ENCODE measurements at places on chromosomes 12 and 14.

GRCh38 chr12:68638721-68639395 lies 28.2 kb downstream of the RAP1B start:
- no peak for DNase-seq

- no peak for DNase-seq
Observed at GRCh38 chr14:55057919-55058318, 6.5 kb downstream of the MAPK1IP1L start.

DNA sequence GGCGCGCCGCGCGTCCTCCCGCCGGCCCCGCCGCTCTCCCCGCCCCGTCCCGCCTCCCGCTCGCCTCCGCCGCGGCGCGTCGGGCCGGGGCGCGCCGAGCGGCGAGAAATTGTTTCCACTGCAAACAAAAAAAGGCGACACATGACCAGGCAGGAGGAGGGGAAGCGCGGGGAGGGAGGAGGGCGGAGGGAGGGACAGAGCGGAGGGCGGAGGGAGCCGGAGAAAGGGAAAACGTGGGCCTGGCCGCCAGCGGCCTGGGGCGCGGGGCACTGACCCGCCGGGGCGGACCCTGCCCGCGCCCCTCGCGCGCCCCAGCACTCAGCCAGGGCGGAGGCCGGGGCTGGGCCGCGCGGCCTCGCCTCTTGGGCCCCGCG lies at the start of gene FOXN3:
Gene FOXN3, minus strand, starts transcription at position 143 of the 374 bp plus-strand sequence. CDS start 4,757 bp downstream, outside the sequence.
- peak; percentile 75 for DNase-seq

DNA sequence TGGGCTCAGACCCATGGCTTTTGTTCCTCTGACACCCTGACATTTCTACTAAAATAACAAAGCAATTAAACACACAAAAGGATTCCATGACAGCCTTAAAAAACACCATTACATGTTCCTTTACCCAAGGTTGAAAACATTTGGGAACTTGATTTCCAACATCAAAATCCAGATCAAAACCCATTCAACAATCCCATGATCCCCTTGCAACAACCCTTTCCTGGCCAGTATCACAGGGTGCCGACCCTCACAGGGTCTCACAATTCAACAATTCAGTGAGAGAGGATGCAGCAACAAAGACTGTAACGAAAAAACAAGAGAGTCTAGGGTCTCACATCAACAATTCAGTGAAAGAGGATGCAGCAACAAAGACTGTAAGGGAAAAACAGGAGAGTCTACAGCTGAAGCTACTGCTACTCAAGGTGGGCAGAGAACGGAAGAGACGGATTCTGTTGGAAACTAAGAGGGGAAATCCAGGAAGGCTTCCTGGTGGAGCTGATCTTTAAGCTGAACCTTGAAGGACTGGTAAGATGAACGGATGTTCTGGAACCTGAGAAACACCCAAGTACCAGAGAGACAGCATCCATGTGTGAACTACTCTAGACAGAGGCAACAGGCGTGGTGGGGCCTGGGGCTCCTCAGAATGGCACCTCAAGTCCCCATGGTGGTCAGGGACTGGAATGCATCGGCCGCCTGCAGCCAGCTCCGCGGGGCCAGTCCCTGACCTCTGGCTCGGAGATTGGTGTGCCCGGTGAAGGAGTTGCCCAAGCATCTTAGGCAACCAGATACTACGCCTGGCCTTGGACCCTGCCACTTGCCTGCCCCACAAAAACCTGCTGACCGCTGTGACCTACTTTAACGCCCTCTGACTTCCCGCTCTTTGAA lies 22.7 kb upstream of the ZFP36L1 start:
- no peak for DNase-seq

GRCh38 chr12:124506145-124506831 lies 61.1 kb downstream of the NCOR2 start:
- DNase-seq, result no peak

DNA sequence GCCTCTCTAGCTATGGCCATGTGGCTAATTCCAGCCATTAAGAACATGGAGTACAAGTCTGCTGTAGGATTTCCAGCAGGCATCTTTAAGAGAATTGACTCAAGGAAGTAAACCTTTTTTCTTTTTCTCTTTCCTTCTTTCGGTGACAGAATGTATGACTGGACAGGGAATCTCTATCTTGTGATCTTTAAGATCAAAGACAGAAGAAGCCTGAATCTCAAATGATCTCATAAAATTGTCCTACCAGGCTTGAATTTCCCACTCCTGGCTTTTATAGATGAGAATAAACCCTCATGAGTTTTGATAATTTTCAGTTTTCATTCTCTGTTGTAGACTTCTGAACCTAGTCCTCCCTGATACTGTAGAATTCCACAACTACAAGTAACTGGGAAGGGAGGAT lies 11.4 kb downstream of the DUSP6 start:
- DNase-seq, result no peak

GRCh38 chr12:115799610-115800009 lies 477.9 kb downstream of the MED13L start:
- DNase-seq, result no peak

- DNase-seq, result no peak
Observed at GRCh38 chr14:104536942-104537612, 42.5 kb upstream of the C14orf180 start.

DNA sequence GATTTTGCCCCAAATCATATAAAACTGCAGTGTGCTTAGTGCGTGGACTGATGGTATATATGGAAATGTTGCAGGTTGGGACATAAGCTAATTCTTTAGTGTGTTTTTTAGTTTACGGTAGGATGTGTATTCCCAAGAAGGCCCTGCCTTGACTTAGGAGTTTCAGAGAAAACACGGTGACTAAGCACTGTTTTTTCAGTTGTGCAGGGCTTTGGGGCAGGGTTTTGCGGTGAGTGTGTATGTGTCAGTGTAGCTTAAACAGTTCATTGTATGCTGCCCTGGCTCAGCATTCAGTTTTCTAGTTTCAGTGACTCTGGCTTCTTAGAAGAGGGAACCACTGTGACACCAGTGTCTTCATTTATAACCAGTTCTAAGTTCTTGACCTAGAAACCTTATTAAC lies 101.2 kb downstream of the AKAP6 start:
- DNase-seq, result no peak

DNA sequence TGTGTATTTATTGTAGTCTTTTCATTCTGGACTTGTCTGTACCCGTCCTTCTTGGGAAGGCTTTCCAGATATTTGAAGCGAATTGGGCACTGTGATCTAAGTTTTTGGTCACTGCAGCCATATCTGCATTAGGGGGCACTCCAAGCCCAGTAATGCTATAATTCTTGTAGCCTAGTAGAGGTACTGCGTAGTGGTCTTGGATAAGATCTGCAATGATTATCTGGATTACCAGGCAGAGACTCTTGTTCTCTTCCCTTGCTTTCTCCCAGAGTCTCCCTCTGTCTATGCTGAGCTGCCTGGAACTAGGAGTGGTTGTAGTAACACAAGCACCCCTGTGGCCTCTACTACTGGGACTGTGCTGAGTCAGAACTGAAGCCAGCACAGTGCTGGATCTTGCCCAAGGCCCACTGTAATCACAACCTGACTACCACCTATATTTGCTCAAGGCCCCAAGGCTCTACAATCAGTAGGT lies 30.0 kb downstream of the SLC38A2 start:
- no peak for DNase-seq

DNA sequence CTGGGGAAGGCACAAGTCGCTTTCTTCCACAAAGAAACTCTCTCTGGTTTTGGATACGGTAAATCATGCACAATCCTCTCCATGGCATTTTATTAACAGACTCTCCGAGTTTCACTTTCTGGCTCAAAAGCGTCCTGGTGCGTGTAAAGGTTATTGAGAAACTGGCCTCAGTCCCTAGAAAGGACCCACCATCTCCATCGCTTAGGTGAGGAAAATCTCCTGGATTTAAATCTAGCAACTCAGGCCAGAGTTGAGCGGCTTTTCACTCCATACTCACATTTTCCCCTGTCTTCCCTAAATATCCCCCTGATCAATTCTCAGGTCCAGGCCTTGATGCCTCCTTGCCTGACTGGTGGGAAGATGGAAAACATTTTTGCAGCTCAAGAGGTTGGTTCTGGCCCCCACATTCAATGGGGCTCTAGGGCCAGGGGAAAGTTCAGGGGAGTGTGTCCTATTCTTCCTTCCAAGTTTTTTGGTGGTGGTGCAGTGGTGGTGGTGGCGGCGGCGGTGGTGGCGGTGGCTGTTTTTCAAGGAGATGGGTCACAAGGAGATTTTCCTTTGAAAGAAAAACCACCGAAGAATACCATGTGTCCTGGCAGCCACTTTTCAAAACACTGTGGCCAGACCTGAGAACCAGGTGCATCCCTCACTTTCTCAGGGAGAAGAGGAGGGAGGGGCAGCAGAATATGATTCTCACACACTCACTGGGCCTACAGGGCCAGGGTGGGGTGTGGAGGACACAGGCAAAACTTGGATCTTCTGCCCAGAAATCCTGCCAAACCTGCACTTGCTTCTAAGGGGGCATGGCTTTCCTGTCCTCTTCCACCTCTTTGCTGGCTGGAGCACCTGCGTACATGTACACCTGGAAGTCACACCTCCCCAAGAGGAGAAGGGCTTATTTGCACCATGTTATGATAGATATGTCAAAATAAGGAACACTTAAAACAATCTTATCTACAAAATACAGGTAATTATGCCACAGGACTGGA lies 46.7 kb upstream of the PNMA1 start:
- DNase-seq, result no peak

DNA sequence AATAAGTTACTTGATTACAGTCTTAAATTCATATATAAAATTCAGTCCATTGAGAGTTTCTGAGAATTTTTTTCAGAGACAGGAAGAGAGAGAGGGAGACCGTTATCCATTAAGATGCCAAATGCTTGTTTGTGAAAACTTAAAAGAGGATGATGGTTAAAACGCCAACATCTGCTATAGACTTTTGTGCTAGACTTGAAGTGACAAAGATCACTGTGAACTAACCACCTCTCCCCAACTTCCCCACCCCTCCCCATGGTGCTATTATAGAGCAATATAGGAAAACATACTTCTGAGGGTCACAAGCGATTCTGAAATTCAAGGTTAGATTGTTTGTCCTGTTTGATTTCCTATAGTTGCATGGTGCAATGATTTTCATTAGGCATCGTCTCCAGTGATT lies 440.8 kb downstream of the RMST start:
- DNase-seq, result no peak

DNA sequence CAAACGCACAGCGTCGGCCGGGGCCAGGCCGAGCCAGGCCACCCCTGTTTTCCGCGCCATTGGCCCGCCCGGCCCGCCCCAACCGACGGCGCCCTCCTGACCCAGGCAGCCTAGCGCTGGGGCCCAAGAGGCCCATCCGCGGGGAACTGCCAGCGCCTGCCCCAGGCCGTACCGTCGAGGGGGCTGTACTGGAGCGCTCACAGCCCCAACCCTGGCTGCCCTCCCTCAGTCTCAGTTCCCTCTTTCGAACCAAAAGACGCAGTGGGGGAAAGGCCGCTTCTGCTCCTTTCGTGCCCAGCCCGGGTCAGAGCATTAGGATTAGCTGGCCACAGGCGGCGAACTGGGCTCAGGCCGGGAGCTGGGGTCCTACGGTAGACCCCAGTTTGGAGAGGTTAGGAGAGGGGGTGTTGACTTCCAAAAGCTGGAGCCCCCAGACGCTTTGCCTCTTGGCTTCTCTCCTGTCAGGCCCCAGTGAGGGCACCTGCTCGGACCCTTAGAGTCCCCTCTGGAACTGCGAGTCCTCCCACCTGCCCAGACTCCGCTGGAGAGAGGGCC lies 1.9 kb downstream of the NKX2-1 start:
- no peak for DNase-seq

DNA sequence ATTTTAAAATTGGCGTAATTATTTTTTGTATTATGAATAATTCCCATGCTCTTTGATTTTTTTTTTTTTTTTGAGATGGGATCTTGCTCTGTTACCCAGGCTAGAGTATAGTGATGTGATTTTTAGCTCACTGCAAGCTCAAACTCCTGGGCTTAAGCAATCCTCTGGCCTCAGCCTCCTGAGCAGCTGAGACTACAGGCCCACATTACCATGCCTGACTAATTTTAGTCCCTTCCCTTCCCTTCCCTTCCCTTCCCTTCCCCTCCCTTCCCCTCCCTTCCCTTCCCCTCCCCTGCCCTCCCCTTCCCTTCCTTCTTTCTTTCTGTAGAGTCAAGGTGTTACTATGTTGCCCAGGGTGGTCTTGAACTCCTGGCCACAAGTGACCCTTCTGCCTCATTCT lies 9.4 kb upstream of the KIF26A start:
- DNase-seq, result no peak

DNA sequence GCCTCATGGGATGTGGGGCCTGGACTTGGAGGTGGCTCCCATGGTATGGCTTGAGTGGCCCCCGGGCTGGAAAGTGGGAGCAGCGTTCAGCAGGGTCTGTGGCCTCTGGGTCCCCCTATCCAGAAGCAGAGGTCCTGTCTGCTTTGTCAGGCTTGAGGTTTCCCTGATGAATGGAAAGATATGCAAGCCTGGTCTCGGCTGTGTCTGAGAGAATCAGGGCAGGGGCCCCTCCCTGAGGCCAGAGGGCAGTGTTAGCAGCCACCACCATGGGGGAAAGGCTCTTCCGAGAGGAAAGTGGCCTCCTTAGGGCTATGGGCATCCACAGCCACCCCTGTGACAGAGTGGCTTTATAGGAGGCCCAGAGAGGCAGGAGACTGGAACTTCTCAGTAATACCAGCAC lies 128.2 kb downstream of the VRK1 start:
- no peak for DNase-seq

DNA sequence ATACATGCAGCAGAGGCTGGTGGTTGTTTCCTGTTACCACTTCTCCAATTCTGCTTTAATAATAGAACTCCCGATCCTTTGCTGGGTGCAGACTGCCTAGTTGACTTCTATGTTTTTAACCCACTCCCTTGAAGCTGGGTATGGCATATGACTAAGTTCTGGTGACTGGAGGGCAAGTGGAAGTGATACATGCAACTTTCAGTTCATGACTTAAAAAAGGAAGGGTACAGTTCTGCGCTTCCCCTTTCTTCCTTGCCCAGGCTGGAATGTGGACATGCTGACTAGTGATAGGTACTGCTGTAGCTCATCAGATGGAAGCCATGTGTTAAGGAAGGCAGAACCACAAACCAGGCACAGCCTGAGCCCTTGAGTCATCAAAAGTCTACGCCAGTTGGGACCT lies 2.4 kb upstream of the A2M start:
- DNase-seq, result no peak

- no peak for DNase-seq
Observed at GRCh38 chr14:103925316-103925715, 2.9 kb upstream of the TDRD9 start.
